ENCODE measurements at places on chromosomes 11 and 22. TPM values are rescaled to one million over a fixed set of nuclear protein-coding genes. Genes with fewer than 3 reads are reported as not detected.
A peak's percentile ranks its signal among the peaks of the same experiment; 100 is the strongest.

- DNase-seq: no peak
Observed at GRCh38 chr11:121478895-121479697, 26.3 kb upstream of the SORL1-AS1 start.

DNA sequence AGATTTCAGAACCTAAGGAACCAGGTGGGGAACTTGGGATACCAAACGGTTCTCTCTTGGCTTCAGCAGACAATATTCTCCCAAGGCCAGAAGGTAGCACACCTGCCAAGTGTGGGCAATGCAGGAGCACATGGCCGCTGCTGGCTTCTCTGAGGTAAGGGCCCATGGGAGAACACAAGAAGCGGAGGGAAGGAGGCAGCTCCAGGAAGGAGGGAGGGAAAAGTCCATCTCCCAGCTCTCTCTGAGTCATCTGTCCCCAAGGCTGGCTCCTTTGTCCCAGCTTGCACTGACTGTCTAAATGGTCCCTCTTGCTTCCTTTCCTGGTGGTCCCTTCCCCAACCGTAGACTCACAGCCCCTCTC is 557.9 kb upstream of the CADM1 start:
- no peak for DNase-seq

DNA sequence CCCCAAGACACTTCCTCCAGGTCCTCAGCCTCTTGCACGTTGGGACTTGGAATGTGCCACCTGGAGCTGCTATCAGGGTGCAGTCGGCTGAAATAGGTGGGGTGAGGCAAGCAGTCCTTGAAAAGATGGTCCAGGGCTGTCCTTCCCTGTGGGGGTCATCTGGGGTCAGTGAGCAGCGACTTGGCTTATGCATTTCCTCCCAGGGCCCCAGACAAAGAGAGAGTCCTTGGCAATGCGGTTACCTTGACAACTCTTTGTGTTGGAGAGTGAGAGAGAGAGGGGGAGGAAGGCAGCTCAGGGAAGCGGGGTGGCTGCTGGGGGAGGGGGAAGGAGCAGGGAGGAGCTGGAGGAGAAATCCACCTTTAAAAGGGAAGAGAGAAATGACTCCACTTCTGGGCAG is 93.8 kb downstream of the MIAT start:
- DNase-seq: peak; percentile 44

Gene RFPL1
- total RNA-seq: not detected

Gene CASP1
- 8.9 TPM for total RNA-seq

Gene ADORA2A
- 9.6 TPM for total RNA-seq

Gene NAA40
- 11.6 TPM for total RNA-seq

Measured in spinal cord (tissue), 10 donors.